ENCODE measurements at places on chromosomes 7 and 10.
A peak's percentile ranks its signal among the peaks of the same experiment; 100 is the strongest.

DNA sequence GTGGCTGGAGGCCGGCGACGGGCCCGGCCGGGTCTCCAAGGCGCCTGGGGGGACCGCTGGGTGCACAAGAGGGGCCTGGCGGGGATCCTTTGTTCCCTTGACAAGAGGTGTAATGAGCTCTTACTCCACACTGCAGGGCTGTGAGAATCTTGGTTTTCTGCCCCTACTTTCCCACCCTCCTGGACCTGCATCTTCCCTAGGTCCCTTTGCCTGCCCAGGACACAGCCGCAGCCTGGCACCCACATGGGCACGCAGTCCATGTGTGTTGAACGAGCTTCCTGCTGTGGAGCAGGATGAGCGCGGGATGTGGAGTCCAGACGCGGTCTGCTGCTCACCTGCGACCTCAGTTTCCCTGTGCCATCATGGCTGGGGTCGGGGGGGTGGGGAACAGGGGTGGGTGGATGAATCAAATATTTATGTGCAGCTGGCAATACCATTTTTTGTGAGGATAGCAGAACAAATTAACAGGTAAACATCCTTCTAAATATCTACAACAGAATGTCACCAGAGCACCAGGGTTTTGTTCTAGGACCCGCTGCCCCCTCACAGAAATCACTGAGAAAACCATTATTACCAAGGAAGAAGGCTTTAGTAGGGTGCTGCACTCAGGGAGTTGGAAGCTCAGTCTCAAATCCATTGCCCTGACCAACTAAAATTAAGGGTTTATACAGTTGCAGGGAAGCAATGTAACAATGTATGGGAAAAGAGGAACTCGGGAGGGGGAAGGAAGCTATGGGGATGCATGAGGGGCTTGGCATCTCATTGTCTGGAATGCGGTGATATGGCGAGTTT, 474 bp upstream of the NSMCE4A start:
- DNase-seq = no peak

DNA sequence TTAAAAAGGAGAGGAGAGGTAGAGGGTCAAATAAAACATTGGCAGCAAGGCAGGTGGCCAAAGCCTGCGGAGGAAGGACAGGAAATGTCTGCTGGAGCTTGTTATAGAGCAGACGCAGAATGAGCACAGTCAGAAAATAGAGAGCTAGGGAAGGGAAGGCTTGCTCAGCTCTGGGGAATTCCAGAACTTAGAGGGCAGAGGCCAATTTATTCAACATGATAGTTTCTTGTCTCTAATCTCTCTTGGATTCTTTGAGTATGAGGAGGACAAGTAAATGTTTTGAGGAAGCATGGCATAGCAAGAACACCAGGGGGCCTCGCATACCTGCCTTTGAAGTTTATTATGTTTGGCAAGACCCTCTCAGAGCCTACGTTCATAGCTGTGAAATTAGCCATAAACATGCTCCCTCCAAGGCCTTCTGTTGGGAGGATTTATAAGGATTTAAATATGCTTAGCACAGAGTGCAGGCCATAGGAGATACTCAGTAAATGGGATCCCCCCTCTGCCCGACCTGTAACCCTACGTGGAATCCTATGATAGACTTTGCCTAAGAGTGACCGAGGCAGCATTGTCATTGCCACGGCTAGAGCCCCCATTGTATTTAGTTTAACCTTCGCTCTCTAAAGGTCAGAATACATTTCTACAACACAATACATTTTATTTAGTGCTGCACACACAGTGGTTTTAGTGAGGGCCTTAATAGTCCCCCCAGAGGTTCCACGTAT, 293.9 kb downstream of the CCDC3 start:
- no peak for DNase-seq

GRCh38 chr7:114922026-114922651, at the start of gene MDFIC:
Gene MDFIC, plus strand, starts transcription at chr7:114922094. Its CDS starts 940 bp downstream, at chr7:114923034.
- peak; percentile 28 for DNase-seq

DNA sequence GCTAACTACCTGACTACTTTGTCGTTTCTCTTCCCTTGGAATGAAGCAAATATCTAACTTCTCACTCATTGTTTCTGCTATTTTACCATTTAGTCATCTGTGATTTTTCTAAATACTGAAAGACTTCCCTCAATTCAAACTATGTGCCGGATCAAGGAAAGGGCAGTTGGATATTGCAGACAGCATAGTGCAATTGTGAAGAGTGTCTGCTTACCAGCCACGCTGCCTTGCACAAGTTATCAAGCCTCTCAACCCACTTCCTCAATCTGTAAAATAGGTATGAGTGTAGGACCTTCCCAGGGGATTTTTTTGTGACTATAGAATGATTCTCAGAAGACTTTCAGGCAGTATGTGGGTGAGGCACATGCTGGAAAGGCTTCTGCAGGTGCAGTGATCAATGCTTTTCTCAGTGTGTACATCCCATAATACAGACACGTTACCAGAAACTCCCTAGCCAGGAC, 54.3 kb downstream of the EGFR start:
- DNase-seq = no peak

DNA sequence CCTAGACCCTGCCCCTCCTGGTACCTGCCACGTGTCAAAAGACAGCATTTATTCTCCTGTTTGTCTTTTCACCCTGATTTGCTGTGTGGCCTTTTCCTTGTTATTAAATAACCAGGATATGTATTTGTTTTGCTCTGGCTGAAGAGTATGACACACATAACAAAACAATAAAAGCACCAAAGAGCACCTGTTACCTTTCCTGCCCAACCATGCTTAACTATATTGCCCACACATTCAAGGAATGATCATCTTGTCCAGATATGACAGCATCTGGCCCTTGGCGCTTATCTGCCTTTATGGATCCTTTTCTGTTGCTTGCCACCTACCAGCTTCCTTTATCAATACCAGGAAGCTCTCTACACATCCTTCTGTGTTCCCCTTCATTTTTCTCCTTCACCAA, 357.7 kb downstream of the FGFR2 start:
- DNase-seq = no peak

GRCh38 chr7:147571436-147572185, 1019.0 kb upstream of the C7orf33 start:
- no peak for DNase-seq

- DNase-seq = no peak
Observed at GRCh38 chr10:92755725-92756124, 66.0 kb downstream of the HHEX start.

DNA sequence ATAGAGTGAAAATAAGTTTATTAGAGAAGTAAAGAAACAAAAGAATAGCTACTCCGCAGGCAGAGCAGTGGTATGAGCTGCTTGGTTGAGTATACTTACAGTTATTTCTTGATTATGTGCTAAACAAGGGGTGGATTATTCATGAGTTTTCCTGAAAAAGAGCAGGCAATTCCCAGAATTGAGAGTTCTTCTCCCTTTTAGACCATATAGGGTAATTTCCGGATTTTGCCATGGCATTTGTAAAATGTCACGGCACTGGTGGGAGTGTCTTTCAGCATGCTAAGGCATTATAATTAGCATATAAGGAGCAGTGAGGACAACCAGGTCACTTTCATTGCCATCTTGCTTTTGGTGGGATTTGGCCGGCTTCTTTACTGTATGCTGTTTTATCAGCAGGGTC, 25.7 kb upstream of the GALNT17 start:
- DNase-seq = no peak

DNA sequence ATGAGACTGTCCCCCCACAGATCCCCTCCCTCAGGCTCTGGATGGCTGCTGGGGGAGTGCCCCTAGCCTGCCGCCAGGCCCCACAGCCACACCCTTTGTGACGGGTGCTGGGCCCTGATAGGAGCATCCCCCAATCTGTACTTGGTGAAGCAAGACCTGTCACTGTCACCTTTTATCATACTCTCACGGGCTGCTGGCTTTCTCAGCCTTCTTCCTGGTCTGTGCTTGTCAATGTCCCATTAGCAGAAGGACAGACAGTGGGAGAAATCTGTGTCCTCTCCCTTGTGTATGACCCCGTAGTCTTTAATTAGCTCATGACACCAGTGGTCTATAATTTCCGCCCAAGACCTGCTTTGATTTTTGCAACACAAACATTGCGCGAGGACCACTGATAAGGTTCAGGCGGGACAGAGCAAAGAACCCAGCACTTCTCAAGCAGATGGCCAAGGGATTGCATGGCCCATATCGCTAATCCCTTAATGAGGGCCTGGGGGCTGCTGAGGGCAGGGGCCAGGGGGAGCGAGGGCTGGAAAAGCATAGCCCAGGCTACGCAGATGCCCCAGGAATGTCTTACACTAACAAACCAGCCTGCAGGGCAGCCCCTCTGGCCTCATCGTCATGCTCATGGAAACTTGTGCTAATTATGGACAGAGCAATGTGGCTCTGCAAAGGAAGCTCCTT, 127.8 kb downstream of the PTPN20 start:
- no peak for DNase-seq

DNA sequence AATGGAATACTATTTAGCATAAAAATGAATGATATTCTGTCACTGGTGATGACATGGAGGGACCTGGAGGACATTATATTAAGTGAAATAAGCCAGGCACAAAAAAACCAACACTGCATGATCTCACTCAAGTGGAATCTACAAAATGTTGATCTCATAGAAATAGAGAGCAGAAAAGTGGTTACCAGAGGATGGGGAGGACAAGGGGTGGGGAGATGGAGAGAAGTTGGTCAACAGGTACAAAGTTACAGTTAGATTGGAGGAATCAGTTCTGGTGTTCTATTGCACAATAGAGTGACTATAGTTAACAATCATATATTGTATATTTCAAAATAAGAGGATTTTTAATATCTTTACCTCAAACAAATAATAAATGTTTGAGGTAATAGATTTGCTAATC, 24.7 kb upstream of the SLC18A3 start:
- no peak for DNase-seq

- DNase-seq = no peak
Observed at GRCh38 chr10:18321371-18321770, 181.1 kb downstream of the CACNB2 start.

DNA sequence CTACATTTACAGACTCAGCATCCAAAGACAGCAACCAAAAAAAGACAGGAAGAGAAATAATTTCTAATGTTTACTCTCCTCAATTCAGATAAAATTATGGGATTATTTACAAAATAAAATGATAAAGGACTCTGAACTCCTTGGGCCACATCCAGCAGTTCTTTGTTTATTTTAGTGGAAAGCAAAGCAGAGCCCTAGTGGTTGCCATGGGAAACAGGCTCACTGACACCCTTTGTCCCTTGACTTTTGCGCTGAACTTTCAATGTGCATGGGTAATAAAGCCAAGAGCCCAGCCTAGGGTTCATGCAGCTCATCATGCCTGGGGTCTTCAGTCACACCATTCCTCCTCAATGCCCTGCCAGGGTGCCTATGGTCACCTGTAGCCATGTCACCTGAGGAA, 442.6 kb upstream of the IGFBP3 start:
- DNase-seq = no peak

GRCh38 chr10:80413271-80413996, 5.1 kb downstream of the PRXL2A start:
- DNase-seq = no peak

GRCh38 chr7:117308891-117309290, 14.0 kb downstream of the WNT2 start:
- no peak for DNase-seq
